Right forelimb (tissue), 1 donor: ENCODE measurements at places on chromosomes 11 and 22.

DNA sequence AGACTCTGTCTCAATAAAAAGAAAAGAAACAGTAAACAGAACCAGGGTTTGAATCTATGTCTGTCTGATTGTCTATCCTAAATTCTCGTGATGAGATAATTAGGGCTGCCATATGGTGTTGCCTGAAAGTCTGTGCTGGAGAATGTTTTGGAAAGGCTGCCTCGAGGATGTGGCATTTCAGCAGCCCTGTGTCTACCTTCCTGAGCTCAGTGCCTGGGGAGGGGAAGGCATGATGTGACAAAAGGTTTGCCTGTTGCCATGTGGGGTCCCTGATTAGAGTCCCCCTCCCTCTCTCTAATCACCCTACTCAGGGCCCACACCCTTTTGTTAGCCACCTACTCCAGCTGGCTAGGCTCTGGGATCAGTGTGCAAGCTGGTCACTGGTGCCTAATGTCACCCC lies 15.2 kb downstream of the CD82 start:
- DNase-seq = no peak

DNA sequence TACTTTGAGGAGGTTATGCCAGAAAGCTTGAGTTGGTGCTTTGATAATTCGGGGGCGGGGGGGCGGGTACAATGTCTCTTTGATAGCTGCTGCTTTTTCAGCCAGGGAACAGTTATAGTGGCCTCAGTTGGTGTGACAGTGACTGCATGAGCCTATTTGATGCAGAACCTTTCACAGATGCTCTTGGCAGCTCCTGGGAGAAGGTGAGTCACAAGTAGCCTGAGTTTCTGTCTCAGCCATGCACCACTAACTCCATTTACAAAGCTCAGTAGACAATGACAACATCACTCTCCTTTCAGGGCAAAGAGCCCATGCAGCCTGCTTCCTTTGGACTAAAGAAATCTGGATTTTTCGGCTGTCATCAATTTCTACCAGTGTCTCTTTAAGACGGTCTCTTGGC lies 42.1 kb upstream of the SEZ6L start:
- DNase-seq = no peak

- DNase-seq = no peak
These were observed 36.9 kb downstream of the ARFGAP3 start for GRCh38 chr22:42820045-42820763.

DNA sequence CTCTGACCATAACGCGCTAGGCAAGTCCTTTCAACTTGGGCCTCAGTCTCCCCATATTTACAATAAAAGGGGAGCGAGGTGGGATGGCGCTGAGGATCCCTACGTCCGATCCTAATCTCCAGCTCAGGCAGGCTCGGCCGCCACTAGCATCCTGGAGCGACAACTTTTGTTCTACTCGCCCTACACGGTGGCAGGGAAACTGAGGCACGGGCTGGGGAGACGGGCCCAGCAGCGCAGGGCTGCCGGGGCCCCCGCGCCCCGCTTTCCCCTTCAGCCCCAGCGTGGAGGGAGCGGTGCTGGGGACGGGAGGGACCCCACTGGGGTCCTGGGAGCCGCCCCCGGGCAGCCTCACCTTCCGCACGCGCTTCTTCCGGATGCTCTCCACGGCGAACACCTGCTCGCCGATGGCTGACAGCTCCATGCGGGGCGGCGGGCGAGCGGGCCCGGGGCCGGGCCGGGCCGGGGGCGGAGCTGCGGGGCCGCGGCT lies 413 bp downstream of the CBX7 start:
- DNase-seq = no peak
